ENCODE measurements at places on chromosomes 3 and 15.

DNA sequence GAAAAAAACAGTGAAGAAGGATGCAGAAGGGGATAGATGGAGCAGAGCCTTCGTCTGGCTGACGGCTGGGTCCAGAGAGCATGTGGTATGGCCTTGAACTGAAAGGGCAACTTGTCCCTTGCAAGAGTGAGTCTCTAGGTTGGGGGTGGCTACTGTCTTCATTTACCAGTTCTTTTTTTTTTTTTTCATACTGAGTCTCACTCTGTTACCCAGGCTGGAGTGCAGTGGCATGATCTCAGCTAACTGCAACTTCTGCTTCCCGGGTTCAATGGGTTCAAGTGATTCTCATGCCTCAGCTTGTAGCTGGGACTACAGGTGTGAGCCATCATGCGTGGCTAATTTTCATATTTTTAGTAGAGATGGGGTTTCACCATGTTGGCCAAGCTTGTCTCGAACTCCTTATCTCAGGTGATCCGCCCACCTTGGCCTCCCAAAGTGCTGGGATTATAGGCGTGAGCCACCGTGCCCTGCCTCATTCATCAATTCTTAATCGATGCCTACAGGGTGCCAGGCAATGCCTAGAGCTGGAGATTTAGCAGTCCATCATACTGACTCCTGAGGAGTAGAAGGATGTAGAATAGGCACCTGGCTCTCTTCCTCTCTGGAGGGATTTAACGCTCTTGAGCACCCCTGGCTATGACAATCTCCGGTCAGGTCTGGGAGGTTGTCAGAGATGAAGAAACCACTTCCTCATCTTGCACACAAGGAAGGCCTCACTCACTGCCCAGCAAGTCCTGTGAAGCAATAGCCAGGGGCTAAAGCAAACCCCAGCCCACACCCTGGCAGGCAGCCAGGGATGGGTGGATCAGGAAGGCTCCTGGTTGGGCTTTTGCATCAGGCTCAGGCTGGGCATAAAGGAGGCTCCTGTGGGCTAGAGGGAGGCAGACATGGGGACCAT lies at the start of gene CAMP:
CAMP (plus strand) TSS at position 880 of the 898 bp plus-strand sequence; CDS start at position 897, 17 bp downstream.
- DNase-seq, result peak; percentile 59

DNA sequence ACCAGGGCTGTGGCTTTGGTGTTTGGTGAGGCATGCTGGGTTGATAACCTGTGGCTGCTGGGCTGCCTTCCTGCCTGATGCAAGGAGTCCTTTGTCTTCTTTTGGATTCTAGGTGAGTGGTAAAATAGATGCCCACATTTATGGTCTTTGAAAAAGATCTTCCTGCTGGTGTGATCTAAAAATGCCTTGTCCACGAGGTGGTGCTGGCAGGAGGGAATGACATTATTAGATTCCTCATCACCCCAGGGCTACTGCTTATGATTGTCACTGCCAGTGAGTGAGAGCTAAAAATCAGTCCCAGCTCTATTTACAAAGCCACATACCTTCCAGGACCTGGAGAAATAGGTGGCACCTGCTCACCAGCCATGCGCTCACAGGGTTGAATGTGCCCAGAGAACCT lies 355.5 kb upstream of the ROPN1 start:
- DNase-seq, result no peak

DNA sequence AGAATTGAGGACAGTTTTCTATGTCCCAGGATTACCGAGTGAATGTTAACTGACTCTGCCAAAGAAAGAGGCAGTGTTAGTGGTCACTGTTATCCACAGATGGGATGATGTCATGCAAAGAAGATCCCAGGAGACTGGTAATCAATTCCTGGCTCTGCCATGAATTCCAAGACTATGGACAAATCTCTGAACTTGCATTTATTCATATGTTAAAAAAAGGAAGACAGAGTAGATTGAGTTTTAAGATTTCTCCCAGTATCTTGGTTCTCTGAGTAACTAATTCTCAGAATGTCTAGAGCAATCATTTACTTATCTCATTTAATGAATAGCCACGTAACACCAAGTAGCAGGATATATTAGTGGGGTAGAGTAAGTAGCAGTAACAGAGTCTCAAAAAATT lies 11.5 kb upstream of the MAP3K13 start:
- DNase-seq, result no peak

DNA sequence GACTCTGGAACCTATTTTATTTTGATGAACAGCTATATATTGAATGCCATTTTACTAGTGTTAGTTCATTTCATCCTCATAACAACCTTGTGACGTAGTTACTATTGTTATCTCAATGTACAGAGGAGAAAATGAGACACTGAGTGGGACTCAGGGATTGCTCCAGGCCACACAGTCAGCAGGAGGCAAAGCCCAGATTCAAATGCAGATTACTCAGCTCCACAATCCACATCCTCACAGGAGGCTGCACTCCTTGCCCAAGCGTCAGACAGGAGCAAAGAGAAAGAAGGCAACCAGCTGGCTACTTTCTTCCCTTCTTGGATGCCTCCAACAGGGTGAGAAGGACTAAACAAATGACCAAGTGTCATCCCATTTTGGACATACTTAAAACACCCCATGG lies 92.0 kb upstream of the CCDC54 start:
- DNase-seq, result no peak

GRCh38 chr15:45064386-45064785 lies 41.4 kb downstream of the SORD start:
- DNase-seq, result no peak

DNA sequence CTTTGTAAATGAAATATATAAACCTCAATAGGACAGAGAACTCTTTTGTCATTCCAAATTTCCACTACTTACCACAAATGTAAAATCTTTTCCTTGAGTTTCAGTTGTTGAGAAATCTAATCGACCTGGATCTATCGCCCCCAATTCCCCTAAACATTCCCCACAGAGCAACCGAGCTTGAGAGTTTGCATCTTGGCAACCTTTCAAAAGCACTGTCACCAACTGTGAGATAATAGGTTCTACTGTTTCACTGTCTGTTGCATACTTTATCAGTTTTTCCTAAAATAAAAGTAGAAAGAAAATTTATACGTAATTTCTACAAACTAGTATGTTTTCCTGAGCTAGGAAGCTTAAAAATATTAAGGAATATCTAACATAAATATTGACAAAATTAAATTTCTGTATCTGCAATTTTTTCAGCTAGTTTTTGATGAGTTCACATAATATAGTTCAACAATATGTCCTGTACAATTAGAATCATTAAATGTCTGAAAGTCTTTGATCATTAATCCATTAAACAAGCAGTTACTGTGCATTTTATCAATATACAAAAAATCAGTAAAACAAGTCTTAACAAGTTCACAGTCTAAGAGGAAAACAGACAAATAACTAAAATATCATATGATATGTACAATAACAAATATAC lies 54.5 kb downstream of the ATR start:
- DNase-seq, result no peak

DNA sequence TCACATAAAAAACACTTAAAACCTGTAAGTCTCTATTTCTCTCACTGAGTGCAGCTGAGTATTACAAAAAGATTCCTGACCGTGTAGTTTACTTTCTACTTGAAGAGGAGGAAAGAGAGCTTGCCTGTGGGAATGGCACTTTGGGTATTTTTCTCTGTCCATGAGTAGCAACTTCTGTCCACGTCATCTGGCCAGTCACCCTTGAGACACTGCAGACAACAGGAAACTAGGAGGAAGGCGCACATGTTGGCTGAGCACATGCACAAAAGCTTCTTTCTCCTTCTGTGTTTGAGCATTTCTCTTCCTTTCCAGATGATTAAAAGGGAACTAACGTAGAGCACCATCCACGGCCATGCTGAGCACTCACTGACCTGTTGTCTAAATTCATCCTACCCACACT lies 19.7 kb downstream of the STARD5 start:
- no peak for DNase-seq

- DNase-seq, result no peak
Observed at GRCh38 chr15:35626571-35627318, 80.8 kb upstream of the DPH6 start.

GRCh38 chr3:187025656-187026316 lies 95.5 kb downstream of the ST6GAL1 start:
- DNase-seq, result no peak

GRCh38 chr15:48654801-48655200 lies 9.3 kb upstream of the FBN1 start:
- DNase-seq, result no peak
